ENCODE measurements at places on chromosomes 2 and 18.

DNA sequence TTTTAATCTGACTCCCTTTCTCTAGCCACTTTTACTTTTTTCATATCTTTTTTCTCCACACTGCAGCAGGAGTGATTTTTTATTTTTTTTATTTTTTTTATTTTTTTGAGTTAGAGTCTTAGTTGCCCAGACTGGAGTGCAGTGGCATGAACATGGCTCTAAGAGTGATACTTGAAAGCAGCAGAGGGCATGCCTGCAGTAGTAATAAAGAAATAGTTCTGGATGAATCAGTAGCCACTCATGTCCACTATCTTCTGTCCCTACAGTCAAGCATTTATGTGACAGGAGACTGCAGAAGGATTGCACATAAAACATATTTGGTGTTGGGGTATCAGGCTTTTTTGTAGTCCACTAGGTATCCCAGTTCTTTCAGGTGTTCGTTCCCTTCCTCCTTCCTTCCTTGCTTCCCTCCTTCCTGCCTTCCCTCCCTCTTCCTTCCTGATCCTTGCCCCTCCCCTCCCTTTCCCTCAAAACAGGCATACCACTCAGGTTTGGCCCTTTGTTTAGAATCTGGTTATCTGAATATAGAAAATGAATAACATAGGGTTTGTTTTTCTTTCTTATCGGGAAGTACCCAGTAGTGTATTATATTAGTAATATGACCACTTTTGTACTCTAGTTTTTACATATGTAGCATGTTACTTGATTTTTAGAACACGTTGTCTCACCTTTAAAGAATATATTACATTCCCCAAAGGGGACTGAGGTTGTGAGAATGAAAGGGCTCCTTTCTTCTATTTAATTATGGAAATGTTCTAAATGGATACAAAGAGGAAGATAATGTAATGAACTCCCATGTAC lies 23.5 kb downstream of the MIB1 start:
- DNase-seq, result no peak

GRCh38 chr18:2654928-2655177 lies 673 bp upstream of the SMCHD1 start:
- peak; percentile 61 for DNase-seq

DNA sequence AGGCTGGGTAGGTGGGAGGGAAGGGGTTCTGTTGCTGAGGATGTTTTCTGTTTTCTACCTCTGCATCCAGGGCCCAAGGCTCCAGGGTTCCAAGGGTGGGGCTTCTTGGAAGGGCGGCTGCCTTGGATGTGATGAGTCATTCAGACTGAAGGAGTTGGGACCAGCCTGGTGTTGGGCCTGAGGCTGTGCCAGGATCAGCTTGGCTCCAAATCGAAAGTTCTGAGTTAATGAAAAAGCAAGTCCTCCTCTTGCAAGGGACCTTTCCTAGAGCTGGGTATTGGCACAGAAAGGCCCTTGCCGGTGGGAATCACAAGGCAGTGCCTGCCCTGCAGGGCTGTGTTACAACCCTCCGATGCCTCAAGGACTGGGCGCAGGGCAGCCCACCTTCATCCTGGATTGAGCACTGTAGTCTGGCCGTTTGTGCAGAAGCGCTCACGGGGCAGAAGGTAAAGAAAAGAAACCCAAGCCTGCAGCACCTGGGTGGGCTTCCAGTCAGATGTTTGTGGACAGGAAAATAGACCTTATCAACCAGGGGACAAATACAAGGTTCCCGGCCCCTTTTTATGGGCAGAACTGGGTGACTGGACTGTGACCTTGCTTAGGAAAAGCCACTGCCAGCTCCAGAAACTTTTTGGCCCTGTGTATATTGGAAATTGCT lies 52.5 kb upstream of the MCFD2 start:
- no peak for DNase-seq

DNA sequence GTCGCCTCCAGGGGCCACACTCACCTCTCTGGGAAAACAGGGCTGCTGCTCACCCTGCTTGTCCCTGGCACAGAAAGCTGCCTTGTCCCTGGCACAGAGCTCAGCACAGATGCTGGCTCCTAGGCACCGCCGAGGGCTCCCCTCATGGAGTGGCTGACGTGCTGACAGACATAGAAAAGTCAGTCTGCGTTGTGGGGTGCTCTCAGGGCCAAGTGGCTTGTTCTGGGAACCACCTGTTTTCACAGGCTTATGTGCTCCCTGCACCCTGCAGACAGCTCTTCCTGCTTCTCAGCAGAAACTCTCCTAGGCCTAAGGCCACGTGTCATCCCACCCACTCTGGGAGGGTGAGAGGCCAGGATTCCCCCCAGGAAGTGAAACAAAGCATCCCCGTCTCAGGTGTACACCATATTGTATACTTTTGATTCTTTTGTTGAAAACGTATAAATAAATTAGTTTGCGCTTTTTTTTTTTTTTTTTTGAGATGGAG lies 84.7 kb upstream of the TMEM200C start:
- DNase-seq, result no peak
